SK-MEL-5 (cell line): ENCODE measurements at places on chromosomes 13 and 19. TPM values are rescaled to one million over a fixed set of nuclear protein-coding genes. Genes with fewer than 3 reads are reported as not detected.
A peak's percentile ranks its signal among the peaks of the same experiment; 100 is the strongest.

Gene HIPK4
- total RNA-seq, result 0.08 TPM in 1 of 2 replicates, not detected in the other

- DNase-seq, result no peak
Measured at GRCh38 chr13:91468301-91468700, 69.9 kb downstream of the GPC5 start.

- peak; percentile 60 for DNase-seq
Measured at GRCh38 chr13:70098669-70099068, 9.0 kb upstream of the ATXN8OS start.

DNA sequence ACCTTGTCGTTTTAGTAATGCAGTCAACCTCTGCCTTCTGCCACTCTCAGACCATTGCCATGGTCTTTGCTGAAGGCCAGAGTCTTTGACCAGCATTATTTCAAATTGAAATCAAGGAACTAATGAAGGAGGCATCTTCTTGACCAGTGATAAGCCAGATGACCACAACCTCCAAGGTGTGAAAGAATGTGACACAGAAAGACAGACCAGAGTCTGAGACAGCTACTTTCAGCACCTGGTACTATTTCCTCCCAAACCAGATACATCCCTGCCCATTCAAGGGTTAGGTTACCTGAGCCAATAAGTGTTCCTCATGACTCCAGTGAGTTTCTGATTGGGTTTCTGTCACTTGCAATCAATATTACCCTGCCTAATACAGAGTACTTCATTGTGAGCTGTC is 20.3 kb upstream of the RNASEH2B start:
- no peak for DNase-seq

DNA sequence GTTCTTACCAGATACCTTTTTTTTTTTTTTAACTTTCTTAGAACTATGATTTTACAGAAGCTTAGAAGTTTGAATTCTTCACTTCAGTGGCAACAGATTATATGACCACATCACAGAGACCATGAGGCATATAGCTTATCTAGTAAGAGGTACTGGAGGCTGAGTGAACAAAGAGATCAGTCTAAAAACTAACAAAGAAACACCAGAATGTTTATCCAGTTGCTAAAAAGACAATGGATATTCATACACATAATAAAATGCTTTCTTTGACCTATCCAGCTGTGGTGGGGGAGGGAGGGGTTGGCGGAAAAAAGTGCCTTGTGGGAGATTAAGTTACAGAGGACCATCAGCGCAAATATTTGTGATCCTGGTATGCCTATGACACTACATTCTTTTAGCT is 34.7 kb upstream of the SLITRK6 start:
- DNase-seq, result no peak

DNA sequence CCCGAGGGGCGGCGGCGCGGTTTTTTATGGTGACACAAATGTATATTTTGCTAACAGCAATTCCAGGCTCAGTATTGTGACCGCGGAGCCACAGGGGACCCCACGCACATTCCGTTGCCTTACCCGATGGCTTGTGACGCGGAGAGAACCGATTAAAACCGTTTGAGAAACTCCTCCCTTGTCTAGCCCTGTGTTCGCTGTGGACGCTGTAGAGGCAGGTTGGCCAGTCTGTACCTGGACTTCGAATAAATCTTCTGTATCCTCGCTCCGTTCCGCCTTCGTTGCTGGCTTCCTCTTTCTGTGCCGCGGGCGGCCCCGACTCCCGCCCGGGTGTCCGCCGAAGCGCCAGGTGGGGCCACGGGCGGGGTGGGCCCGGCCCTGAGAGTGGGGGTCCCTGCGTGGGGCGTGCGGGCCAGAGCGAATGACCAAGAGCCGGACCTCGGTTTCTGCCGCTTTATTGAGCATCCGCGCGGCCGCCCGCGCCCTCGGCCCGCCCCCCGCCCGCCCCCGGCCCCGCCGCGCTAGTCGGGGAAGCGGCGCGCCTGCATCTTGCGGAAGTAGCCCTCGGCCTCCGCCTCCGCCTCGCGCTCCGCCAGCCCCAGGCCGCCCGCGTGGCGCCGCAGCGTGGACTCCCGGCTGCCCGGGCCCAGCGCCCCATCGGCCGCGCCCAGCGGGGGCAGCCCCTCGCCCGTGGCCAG is 9.6 kb downstream of the PLPPR3 start:
- no peak for DNase-seq
